Endothelial cell of umbilical vein (primary cell): ENCODE measurements at places on chromosomes 6 and 20.

DNA sequence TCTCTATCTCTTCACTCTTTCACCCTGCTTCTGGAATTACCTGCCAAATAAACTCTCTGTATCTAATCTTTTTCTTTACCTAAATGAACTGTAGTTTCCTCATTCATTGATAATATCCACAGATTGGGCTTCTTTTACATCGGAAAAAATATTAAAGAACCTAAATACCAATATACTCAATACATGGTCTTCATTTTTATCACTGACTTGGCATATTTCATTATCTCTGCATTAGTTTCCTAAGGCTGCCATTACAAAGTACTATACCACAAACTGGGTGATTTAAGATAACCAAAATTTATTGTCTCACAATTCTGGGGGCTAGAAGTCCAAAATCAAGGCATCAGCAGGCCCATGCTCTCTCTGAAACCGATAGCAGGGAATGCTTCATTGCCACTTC lies 411.9 kb upstream of the SPTLC3 start:
- no peak for DNase-seq

DNA sequence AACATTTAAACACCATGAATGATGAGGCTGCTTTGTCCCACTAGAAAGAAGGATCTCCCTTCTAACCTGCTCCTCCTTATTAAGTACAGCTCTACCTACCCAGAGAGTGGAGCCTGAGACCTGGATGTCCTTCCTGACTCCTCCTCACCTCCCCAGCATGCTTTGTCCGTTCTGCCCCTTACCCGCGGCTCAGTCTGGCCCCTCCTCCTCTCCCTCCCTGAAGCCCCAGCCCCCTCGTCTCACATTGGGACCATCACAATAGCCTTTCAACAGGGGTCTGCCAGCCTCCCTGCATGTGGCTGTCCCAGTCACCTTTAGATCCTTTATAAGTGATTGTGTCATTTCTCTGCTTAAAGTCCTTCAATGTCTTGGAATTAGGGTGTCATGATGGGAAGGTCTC lies 72.5 kb downstream of the DZANK1 start:
- DNase-seq: no peak

DNA sequence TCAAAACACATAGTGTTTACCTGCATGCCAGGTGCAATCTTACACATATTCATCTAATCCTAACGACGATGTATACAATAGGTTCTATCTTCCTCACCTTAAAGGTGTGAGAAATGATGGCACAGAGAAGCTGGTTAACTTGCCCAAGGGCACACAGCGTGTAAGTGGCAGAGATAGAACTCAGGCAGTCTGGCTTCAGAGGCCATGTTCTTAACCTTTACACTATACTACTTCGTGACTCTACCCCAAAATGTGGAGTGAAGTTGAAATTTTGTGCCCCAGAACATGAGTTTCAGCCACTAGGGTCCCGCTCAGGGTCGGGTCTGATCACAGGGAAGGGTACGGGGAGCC lies 584 bp downstream of the VPS52 start:
- no peak for DNase-seq

- DNase-seq: no peak
These were observed 97.8 kb upstream of the PRDM1 start for GRCh38 chr6:105988321-105988720.

GRCh38 chr6:131819572-131820124 lies 11.8 kb downstream of the ENPP1 start:
- no peak for DNase-seq

DNA sequence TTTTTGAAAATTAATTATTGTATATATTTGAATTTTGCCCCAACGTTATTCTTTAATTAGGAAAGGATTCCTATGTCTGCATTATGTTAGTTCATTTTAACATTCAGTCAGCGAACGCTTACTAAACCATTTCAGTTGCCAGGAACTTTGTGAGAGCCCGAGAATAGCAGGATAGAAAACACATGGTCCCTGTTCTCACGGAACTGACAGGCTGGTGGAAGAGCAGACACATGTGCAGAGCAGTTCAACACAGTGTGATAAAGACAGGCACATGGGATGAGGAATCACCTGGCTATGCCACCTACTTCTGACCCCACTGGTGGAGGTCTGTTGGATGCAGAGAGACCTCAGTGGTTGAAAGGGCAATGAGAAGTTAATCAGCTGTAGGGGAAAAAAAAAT lies 367.2 kb downstream of the EPM2A start:
- DNase-seq: no peak

DNA sequence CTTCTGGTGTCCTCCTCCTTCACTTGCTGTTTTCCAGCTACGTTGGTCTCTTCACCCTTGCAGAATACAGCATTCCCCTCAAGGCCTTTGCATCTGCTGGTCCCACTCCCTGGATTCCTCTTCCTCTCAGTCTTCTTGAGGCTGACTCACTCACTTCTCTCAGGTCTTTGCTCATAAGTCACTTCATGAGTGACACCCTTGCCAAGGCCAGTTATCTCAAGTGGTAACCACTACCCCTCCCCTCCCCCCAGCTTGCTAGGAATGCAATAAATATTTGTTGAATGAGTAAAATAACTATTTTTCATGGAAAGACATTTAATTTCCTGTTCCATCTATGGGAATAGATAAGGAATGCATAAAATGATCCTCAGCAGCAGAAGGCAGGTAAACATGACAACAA lies 131.7 kb downstream of the PLCB4 start:
- DNase-seq: no peak

GRCh38 chr6:141134723-141135122 lies 998.0 kb upstream of the GJE1 start:
- DNase-seq: no peak

GRCh38 chr6:136085370-136086115 lies 164.6 kb downstream of the MTFR2 start:
- DNase-seq: no peak

GRCh38 chr6:14656649-14657048 lies 539.1 kb downstream of the CD83 start:
- no peak for DNase-seq

DNA sequence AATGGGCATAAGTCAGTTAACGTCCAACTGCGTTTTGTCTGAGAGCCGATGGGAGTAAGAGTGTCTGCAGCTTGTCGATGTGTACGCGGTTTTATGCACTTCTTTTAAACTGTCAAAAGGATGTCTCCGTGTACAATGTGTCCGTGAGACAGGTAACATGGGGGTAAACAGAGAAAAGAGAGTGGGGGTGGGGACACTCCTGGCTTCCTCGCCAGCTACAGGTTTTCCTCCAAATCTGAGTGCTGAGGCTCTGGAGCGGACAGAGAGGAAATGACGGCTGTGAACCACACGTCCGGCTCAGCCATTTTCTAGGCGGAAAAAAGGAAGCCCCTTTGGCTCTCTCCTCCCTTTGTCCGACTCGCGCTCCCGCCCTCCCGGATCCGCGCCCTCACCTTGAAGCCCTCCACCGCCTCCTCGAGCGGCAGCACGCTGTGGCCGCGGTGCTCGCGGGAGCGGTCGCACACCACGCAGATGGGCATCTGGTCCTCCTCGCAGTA lies 916 bp downstream of the TRIM27 start:
- DNase-seq: peak; percentile 77

DNA sequence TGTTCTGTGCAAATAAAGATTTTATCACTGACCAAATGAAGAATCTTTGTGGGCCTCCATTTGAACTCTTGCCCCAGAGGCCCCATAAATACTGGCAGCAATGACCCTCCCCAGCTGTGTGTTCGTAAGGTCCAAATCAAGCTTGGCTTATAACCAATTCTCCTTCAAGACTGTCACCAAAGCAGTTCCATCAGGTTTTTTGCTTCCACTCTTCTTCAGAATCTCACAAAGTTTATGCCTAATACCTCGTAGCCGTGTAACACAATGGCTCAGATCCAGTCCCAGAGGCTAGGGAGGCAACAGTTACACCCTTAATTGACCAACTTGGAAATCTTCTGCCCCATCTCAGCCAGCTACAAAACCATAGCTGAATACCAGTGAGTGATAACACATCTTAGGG lies 120.5 kb downstream of the HIVEP2 start:
- no peak for DNase-seq

DNA sequence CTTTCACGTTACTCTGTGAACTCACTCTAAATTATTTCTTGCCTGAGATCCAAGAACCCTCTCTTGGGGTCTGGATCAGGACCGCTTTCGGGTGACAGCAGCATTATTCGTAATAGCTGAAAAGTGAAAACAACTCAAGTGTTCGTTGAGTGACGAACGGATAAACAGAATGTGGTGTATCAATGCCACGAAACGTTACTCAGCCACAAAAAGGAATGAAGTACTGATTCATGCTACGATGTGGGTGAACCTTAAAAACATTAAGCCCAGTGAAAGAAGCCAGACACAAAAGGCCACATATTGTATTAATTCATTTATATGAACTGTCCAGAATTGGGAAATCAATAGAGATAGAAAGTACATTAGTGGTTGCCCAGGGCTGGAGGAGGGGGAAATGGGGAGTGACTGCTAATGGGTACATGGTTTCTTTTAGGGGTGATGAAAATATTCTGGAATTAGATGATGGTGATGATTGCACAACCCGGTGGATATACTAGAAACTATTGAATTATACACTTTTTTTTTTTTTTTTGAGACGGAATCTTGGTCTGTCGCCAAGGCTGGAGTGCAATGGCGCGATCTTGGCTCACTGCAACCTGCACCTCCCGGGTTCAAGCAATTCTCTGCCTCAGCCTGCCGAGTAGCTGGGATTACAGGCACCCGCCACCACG lies 8.4 kb downstream of the PTGIS start:
- no peak for DNase-seq

GRCh38 chr6:41159415-41160082 lies 3.4 kb downstream of the TREM2 start:
- DNase-seq: no peak

DNA sequence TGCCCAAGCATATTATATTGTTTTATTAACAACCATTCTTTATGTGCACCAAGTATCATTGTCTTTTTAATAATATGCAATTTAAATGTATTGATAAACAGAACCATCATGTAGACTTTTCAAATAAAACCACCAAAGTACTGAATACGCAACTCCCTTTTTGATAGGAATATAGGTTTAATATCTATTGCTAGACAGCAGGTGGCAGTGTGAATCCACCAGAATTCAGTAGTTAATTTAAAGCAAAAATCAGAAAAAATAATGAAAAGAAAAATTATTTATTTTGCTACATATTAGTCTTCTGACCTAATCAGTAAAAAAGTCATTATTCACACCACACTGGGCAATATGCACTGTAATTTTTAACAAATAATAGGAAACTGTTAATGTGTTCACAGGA lies 143.7 kb downstream of the KLHL32 start:
- peak; percentile 47 for DNase-seq
